ENCODE measurements at places on chromosomes 7 and 10.

- DNase-seq = no peak
Observed at GRCh38 chr7:95298091-95298490, 26.2 kb downstream of the PON1 start.

DNA sequence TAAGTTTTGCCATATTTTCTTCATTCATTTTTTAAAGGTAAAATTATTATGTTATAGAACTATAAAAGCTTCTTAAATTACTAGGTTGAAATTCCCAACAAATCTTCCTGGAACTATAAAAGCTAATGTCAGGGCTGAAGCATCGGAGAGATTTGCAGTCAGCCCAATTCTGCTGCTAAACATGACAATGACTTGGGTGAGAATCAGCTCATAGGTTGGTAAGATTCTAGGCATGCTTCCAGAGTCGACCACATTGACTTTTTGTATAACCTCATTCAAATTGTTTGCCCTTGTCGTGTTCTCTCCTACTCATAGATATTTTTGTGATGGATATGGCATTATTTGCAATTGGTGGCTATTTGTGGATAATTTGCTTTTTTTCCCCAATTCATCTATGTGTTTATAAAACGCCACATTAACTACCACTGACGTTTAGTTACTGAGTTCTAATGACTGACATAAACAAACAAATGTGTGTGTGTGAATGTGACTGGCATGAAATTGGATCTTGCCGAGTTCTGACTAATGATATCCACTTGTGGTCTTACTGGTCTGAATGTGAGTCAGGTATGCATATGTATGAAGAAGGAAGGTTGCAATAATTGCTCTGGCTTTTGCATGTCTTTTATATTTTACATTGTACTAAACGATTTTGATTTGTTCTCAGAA, 579.8 kb downstream of the PARD3 start:
- peak; percentile 48 for DNase-seq

- DNase-seq = no peak
Observed at GRCh38 chr7:26284995-26285632, 6.5 kb upstream of the SNX10 start.

DNA sequence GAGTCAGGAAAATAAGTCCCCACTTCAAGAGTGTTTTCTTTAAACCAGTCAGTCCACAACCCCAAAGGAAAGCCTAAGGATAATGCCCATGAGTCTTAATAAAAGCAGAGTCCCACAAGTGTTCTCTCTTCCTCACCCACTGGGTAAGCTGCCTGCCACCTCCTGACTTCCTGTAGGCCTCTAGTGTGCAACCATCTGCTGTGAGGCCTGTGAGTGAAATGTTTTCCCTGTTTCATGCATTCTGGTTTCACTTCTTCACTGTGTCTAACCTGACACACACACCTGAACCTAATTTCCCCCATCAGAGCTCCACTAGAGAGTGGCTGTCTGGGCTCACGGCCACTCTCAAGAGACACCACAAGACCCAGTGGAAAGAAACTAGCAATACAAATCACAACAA, 38.9 kb upstream of the GDF10 start:
- DNase-seq = no peak

DNA sequence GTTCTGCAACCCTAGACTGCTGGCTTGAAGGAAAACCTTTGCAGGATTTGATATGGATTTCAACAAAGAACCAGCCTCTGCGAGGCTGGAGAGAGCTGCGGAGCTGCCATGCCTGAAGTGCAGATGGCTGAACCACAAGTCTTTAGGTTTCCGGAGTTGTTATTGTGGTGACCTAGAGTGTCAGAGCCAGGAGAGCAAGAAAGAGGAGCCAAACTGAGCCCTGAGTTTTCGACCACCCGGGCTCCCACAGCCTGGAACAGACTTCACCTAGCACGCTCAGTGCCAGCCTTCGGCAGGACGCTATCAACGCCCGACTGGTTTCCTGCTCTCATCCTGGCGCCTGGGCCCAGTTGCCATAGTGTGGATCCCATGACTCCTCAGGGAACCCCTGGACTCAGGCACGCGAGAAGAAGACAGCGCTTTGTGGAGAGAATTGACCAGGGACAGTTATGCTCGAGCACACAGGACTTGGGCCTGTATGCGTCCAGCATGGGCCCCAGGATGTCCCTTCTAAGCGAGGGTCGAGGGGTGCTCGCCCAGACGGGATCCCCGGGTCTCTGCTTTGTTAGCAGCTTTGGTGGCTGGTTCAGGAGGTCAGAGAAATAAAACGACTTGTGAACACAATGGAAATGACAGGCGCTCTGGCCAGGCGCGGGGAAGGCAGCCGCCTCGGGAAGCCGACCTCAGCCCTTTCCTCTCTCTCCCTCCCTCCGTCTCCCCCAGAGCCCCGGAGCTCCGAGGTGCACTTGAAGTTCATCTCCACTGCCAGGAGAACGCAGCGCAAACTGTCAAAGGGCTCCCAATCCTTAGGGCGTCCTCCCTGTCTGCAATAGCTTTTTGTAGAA, 1.8 kb upstream of the GAD2 start:
- no peak for DNase-seq

GRCh38 chr7:141045126-141045841, 28.6 kb upstream of the TMEM178B start:
- no peak for DNase-seq

DNA sequence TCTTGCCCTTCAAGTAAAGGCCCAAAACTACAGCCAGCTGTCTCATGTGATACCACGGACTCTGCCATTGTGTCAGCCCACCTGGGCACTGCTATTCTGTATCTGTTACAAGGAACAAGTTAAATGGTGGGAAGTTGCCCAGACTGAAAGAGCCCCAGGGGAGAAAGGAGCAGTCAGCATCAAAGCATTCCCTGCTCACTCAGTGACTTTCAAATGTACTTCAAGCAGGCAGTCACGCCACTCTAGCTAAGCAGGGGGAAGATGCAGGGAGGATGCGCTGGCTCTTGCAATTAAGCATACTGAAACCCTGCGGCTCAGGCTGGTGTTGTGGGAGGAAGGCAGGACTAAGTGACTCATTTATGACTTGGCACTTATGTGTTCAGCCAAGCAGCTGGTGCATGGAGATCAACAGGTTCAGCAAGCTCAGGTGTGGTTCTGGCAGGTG, 1249.6 kb downstream of the TYW1 start:
- peak; percentile 62 for DNase-seq

DNA sequence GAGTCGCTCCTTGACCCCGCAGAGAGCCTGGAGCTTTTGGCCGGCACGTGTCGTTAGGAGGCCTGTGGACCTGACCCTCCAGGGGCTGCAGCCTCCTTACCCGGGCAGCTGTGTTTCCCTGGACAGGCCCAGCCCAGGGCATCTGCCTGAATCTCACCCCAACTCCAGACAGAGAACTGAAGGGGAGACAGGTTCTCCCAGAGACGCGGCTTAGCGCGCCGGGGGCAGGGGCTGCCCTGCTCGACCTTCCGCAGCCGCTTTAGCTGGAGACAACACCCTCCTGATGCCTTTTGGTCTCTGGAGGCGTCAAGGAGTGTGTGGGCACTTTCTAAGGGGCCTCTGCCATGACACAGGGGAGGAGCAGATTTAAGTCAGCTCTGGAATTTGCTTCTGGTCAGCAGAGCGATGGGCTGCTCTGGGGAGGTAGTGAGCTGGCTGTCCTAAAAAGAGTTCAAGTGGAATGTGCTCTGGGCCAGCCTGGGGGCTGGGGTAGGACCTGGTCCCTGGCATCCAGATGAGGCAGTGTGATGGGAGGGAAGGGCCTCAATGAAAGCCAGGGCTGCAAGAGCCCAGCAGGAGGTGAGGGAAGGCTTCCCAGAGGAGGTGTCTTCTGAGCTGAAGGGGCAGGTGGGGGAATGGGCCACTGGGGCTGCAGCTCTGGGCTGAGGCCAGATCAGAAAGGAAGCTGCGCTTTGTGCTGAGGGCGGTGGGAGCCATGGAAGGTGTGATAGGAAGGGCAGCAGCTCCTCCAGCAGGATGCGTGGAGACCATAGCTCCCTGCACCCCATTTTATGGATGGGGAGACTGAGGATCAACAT, 5.8 kb downstream of the GRIFIN start:
- DNase-seq = no peak

GRCh38 chr10:6161921-6162320, 40.8 kb upstream of the PFKFB3 start:
- no peak for DNase-seq

- DNase-seq = no peak
Observed at GRCh38 chr7:29214056-29214455, 19.5 kb downstream of the CHN2 start.

GRCh38 chr7:19522486-19522885, 186.4 kb downstream of the POLR1F start:
- peak; percentile 63 for DNase-seq

Data from fibroblast of skin of abdomen (primary cell).